ENCODE measurements at places on chromosomes 11 and 22. TPM values are rescaled to one million over a fixed set of nuclear protein-coding genes. Genes with fewer than 3 reads are reported as not detected.

MAPK12 gene
- 5.8 TPM for total RNA-seq

KRTAP5-8 gene
- not detected for total RNA-seq

SCN4B gene
- not detected for total RNA-seq

KRTAP5-7 gene
- not detected for total RNA-seq

ESRRA gene
- 42.2 TPM for total RNA-seq

LRRC74B gene
- total RNA-seq: not detected

MS4A3 gene
- not detected for total RNA-seq

DRD4 gene
- total RNA-seq: 0.18 TPM

CBX7 gene
- 25.0 TPM for total RNA-seq

QSER1 gene
- 11.2 TPM for total RNA-seq

KCNJ1 gene
- not detected for total RNA-seq

GCAT gene
- total RNA-seq: 14.1 TPM

DKK3 gene
- total RNA-seq: not detected

TCF20 gene
- 77.3 TPM for total RNA-seq

STK33 gene
- total RNA-seq: 0.18 TPM

NNMT gene
- total RNA-seq: not detected

TEX12 gene
- not detected for total RNA-seq

INPP5J gene
- total RNA-seq: not detected

ANO1 gene
- not detected for total RNA-seq

RIBC2 gene
- 7.3 TPM for total RNA-seq

SLC22A6 gene
- total RNA-seq: not detected

CARD10 gene
- total RNA-seq: not detected

TLCD5 gene
- total RNA-seq: 1.4 TPM

HTR3A gene
- not detected for total RNA-seq

OR2AG1 gene
- total RNA-seq: not detected

PRG2 gene
- total RNA-seq: 0.68 TPM

FBLN1 gene
- total RNA-seq: not detected

MICALL1 gene
- total RNA-seq: 24.1 TPM

OR5A1 gene
- total RNA-seq: not detected

APOBEC3G gene
- total RNA-seq: 145 TPM

CDC42EP1 gene
- total RNA-seq: 1.1 TPM

OR8U1 gene
- not detected for total RNA-seq

INS gene
- not detected for total RNA-seq

SHANK3 gene
- not detected for total RNA-seq

PRR33 gene
- total RNA-seq: 0.08 TPM

MYOD1 gene
- total RNA-seq: not detected

APOBEC3B gene
- 51.6 TPM for total RNA-seq

LRRC55 gene
- total RNA-seq: not detected

CCDC81 gene
- 0.53 TPM for total RNA-seq

MPZL3 gene
- 34.9 TPM for total RNA-seq

NTM gene
- not detected for total RNA-seq

CECR2 gene
- 0.05 TPM for total RNA-seq

RPLP2 gene
- 2,079 TPM for total RNA-seq

All from activated CD4-positive, alpha-beta memory T cell treated with anti-CD3 and anti-CD28 coated beads, Interleukin-2, amount 10 ng/mL, durations not matched to agents 7 days and 5 days (primary cell).